ENCODE measurements at places on chromosomes 3 and 15.

GRCh38 chr15:20665653-20666052, 124.1 kb upstream of the GOLGA6L6 start:
- DNase-seq: no peak

- no peak for DNase-seq
Measured at GRCh38 chr3:177981576-177981975, 554.7 kb upstream of the KCNMB2 start.

DNA sequence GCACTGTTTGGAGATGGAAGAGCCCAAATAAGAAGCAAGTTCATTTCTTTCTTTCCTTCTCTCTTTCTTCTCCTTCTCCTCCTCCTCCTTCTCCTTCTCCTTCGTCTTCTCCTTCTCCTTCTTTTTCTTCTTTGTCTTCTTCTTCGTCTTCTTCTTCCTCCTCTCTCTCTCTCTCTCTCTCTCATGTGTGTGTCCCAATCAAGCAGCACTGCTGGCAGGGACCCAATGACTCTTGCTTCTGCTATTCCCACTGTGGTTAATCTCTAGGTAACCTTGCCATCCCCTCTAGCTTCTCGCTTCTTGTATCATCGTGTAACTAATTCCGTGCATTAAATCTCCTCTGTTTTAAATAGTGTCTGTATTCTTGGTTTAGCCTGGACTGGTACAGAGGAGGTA, 26.1 kb upstream of the ZNF280D start:
- DNase-seq: no peak

DNA sequence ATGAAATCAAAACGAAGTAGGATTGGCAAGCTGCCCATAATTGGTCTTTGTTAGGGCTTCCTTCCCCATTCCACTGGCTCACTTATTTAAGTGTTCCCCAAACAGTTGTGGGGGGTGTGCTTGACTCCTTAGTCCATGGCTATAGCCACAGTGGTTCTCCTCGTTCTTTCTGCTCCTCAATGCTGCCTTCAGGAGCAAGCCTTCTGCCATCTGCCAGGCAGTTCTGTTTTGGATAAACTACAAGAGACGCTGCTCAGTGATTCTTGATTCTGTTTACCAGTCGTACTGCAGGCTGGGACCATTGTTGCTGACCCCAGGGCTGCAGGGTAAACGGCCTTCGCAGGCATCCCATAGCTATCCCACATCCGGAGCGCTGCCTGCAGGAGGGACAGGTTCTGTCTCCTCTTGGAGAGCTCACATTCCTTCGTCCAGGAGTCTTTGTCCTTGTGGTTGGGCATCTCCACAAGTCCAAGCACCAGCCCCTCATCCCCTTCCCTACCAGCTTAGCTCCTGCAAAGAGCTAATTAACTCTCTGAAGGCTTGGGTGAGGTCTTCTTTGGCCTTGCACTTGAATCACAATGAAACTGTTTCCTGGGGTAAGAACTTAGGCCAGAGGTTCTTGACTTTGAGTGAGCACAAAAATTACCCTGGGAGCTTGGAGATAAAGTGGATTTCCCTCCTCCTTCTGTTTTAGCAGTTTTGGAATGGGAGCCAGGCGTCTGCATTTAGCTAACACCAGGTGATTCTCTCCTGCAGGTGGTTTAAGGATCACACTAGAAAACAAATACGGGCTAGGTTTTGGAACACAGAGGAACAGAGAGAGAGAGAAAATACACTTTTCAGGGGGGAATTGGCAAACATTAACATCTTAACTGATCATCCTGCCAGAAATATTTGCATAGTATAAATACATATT, 114.9 kb downstream of the SV2B start:
- DNase-seq: no peak

- DNase-seq: no peak
Measured at GRCh38 chr3:53184701-53185100, 23.7 kb downstream of the PRKCD start.
